ENCODE measurements at places on chromosomes 13 and 19.
A peak's percentile ranks its signal among the peaks of the same experiment; 100 is the strongest.

- no peak for DNase-seq
Observed at GRCh38 chr13:59483501-59484145, 680.1 kb downstream of the DIAPH3 start.

DNA sequence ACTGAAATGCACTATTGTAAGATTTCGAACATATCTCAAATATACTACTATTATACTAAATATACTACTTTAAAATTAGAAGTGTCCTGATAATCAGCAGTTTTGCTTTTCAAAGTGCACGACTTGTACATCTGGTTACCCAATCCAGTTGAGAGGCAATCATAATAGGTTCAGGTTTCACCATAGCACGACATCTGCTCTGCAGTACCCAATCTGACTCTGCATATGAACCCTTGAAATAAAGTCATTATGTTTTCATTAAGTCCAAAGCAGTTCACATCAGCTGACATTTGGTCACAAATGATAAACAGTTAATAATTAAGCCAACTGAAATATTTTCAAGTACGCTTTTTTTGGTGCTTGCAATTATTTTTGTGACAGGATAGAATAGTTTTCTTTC, 90.6 kb downstream of the PCDH9 start:
- DNase-seq = no peak

DNA sequence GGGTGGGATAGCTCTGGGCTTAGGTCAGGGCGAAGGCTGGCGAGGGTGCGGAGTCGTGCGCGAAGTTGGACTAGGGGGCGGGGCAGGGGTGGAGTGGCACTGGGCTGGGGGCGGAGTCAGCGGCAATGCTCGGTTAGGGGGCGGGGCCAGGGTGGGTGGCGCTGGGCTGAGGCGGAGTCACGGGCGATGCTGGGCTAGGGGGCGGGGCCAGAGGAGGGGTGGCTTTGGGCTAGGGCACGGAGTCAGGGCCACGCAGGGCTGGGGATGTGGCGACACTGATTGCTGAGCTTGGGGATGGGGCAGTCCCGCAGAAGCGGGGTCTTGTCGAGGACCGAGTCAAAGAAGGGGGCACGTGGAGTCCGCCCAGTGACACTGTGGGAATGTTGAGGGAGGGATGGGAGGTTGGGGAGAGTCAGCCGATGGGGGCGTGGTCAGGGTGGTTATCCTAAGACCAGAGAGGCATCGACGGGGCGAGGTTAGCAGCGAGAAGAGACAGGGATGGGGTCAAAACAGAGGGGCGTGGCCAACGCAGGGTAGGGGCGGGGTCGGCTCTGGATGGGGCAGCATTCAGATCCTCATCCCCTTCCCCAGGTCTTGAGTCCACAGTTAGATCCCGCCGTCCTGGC, 8.7 kb downstream of the HOMER3 start:
- DNase-seq = peak; percentile 94

- DNase-seq = no peak
Observed at GRCh38 chr13:44752164-44752563, 176.0 kb upstream of the TSC22D1 start.

DNA sequence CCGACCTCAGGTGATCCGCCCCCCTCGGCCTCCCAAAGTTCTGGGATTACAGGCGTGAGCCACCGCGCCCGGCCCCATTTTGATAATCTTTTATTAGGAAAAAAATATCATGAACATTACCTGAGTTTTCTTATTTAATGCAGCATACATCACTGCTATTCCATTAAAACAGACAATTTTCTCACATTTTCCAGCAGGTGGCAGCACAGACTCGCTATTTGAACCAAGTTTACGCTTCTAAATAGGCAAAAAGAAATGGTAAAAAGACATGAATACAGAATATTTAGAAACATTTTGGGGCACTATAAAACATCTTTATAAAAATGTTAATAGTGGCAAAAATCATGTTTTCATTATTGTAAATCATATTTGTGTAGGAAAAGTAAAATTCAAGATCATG, 903.1 kb downstream of the SLITRK6 start:
- peak; percentile 69 for DNase-seq

DNA sequence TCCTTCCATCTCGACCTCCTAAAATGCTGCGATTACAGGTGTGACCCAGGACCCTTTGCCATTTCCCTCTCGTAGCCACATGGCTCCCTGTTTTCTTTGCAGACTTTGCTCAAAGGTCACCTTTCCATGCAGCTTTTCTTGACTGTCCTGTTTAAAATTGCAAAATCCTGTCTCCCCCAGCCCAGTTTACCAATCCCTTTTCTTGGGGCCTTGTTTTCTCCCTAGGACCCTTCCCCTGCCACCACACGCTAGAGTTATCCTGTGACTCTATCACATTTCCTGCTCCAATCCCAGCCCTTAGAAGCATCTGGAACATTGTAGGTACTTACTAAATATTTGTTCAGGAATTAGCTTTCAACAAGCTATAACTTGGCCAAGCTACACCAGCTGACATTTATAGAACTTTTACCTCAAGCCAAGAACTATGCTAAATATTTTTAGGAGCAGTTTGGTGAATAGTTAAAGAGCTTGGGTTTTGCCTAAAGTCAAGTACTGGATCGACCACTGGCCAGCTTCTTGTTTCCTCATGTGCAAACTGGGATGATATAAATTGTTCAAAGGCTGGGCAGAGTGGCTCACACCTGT, 9.1 kb upstream of the SERTAD3 start:
- DNase-seq = no peak

DNA sequence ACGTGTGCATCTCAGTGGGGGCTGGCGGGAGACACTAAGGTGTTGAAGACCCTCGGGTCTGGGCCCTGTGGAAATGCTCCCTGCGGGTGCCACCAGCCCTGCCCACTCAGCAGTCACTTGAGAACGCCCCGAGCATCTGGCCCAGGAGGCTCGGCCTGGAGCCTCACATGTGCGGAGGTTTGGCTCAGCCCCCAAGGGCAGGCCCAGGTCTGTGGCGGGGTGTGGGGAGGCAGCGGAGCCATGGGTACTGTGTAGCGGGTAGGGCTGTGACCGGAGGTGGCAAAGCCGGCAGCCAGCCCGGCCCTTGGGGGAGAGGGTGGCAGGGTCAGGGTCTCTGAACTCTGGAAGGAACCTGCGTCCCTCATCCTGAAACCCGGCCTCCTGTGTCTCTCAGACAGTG, 37.6 kb downstream of the MCF2L start:
- DNase-seq = no peak

- no peak for DNase-seq
Observed at GRCh38 chr13:28001837-28002473, 13.5 kb upstream of the URAD start.

- DNase-seq = no peak
Observed at GRCh38 chr19:45276284-45276687, 25.2 kb downstream of the MARK4 start.

DNA sequence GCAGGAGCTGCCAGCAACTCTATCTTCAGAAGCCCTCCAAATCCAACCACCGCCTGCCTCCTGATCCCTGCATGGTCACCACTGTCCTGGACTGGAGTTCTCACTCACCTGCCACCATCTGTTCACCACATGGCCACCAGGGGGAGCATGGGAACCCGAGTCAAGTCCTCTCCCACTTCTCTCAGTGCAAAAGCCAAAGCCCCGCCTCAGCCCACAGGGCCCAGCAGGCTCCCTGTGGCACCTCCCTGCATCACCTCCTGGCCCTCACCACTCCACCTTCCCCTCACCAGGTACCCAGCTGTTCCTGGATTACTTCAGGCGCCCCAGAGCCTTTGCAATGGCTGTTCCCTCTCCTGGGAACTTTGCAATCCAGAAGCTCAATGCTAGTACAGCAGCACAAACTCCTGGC, 5.3 kb downstream of the DHPS start:
- DNase-seq = peak; percentile 90

- DNase-seq = no peak
Observed at GRCh38 chr13:88919970-88920628, 1248.9 kb downstream of the SLITRK5 start.

DNA sequence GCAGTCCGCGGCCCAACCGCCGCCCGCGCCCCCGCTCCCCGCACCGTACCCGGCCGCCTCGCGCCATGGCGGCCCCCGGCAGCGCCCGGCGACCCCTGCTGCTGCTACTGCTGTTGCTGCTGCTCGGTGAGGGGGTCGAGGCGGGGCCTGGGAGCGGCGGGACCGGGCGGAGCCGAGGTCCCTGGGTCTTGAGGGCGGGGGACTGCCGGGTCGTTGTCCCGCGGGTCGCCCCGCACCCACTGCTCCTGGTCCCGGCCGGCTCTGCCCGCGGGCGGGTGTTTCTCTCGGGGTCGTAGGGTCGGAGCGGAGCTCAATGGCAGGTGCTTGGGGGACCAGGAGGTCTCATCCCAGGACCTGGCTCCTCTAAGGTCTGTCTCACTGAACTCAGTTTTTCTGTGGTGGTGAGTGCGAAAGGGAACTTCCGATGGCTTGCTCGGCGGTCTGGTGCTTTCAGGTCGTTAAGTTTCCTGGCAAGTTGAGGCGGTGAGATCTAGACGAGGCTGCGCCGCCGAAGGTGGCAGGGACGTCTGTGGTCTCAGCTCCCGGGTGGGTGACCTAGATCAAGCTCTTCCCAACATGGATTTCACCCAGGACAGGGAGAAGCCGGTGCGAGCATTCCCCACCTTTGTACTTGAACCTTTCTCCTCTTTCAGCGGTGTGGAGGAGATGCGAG, 467 bp downstream of the LAMP1 start:
- DNase-seq = peak; percentile 76

DNA sequence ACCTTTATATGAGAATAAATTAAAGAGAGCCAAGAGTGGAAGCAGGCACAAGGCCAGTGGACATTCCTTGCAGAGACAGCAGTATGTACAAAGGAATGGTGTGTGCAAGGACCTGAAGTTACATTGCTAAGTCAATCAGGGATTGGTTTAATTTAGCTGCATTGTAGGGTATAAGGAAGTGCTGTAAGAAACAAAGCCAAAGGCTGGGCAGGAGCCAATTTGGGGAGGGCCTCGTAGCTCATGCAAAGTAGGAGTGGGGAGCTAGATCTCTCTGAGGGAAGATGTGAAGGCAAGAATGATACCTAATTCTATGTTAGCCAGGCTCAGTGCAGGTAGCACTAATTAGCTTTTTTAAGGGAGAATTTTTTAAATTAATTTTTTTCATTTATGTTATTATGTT, 76.7 kb downstream of the SLAIN1 start:
- no peak for DNase-seq

GRCh38 chr19:33434886-33435705, 61.6 kb downstream of the CEBPG start:
- DNase-seq = no peak

DNA sequence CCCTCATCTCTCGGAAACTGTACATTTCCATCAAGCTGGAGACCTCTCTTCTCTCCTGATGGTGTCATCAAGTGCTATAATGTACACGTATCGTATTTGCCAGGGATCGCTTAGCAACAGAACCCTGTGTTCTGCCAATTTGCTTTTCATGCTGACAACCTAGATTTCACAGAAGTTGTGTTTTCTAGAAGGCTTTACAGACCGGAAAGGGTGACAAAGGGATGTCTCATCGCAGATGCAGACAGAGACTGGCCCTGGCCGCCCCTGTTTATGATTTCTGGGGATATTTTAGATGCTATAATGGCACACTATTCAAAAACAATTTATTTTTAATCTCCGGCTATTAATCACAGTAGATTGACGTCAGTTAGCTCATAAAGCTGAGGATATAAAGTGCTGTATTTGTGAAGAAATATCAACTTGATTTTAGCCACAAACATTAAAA, 291.4 kb downstream of the IRS2 start:
- DNase-seq = no peak

- DNase-seq = no peak
Observed at GRCh38 chr13:20666948-20667347, 36.6 kb upstream of the IL17D start.

DNA sequence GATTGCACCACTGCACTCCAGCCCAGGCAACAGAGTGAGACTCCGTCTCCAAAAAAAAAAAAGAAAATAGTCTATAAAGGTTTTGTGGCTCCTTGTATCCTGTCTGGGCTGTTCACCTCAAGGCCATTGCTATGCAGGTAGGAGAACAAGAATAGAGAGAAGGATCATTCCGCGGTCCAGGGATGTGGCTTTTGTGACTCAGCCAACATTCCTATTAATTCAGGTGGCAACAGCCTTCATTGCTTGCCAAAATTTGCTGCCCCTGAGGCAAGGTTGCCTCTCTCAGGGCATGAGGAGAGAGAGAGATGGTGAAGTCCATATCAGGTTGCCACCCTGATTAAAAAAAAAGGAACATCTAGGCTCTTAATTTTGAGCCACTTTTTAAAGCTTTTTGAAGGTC, 8.0 kb downstream of the ZNF551 start:
- DNase-seq = no peak

- DNase-seq = no peak
Observed at GRCh38 chr19:33418461-33418860, 45.0 kb downstream of the CEBPG start.

GRCh38 chr13:33316890-33317289, 31.3 kb upstream of the STARD13 start:
- no peak for DNase-seq

GRCh38 chr13:40261336-40261735, 405.1 kb downstream of the FOXO1 start:
- DNase-seq = no peak

DNA sequence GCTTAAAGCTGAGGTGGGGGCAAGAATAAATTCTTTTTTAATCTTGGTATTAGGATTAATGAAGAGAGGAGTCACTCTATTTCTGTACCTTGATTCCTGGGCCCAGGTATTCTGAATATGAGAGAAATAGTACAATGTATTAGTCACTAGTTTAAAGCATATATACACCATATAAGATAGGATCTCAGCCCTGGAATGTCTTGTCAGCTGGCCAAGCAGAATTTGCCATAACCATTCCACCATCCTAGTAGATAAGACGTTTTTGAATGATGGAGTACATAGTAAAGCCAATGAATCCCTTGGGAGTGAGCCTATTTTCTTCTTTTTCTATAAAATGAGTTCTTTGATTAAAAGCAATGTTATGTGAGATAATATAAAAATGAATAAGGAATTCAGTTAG, 55.6 kb downstream of the UFM1 start:
- no peak for DNase-seq

- DNase-seq = no peak
Observed at GRCh38 chr19:13120817-13121216, 2.8 kb downstream of the NACC1 start.

DNA sequence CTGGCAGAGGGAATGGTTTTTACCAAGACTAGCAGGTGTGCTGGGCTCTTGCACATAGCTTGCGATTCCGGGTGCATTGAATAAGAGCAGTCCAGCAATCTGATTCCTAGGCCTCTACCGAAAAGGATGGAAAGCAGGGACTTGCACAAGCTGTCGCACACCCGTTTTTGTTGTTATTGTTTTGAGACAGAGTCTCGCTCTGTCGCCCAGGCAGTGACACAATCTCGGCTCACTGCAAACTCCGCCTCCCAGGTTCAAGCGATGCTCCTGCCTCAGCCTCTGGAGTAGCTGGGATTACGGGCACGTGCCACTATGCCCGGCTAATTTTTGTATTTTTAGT, 5.5 kb downstream of the EBI3 start:
- DNase-seq = no peak

- no peak for DNase-seq
Observed at GRCh38 chr19:38494379-38494778, 60.9 kb downstream of the RYR1 start.

- DNase-seq = no peak
Observed at GRCh38 chr13:43939086-43939485, 59.4 kb downstream of the LACC1 start.

DNA sequence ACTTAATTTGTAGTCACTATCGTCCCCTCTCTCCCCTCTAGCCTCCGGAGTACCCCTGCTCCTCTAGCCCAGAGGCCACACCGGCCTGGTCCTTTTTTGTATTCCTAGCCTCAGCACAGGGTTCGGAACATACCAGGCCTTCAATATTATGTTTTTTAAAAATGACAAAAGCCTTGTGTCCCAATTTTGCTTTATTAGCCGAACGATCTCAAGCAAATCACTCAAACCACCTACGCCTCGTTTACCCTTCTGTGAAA, 463 bp upstream of the POMP start:
- DNase-seq = peak; percentile 72

All from erythroblast (primary cell).